ENCODE measurements at places on chromosomes 11 and 22.

GRCh38 chr22:42353883-42354727 lies 78.1 kb downstream of the NFAM1 start:
- no peak for DNase-seq

DNA sequence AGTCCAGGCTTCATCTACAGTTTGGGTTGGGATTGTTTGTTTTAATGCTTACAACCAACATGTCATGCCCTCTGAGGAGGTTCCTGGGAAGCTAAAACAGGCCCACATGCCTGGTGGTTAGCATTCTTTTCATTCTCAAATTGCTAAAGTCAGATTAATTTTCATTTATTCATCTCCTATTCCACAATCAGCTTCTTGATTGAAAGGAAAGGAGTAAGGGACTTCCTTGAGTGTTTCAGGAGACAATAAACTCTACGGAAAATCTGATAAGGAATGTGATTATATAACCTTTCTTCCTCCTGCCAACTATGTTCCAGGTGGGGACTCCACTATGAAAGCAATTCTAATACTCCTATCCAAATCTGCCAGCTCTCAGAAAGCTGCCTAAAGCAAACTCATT lies 30.8 kb downstream of the MRTFA start:
- DNase-seq, result no peak

- peak; percentile 72 for DNase-seq
These were observed 27.1 kb downstream of the TSKU start for GRCh38 chr11:76810151-76810853.

DNA sequence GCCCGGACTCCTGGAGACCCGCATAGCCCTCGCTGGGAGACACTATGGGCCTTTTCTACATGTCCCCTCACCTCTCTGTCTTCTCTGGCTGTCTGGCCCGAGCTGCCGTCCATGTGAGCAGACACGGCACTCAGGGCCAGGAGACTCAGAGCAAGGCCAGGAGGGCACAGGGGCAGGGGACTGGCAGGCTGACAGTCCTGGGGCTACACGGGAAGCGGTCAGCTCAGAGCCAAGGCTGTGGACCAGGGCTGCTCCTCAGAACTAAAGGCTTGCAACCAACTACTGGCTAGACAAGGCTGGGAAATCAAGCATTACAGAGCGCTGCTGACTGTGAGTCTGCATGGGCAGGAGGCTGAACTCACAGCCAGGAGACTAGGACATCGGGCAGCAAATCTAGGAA lies 56.1 kb upstream of the CDON start:
- no peak for DNase-seq

Measured in activated CD8-positive, alpha-beta T cell treated with anti-CD3 and anti-CD28 coated beads for 36 hours (primary cell).